ENCODE measurements at places on chromosomes 5 and 9.

DNA sequence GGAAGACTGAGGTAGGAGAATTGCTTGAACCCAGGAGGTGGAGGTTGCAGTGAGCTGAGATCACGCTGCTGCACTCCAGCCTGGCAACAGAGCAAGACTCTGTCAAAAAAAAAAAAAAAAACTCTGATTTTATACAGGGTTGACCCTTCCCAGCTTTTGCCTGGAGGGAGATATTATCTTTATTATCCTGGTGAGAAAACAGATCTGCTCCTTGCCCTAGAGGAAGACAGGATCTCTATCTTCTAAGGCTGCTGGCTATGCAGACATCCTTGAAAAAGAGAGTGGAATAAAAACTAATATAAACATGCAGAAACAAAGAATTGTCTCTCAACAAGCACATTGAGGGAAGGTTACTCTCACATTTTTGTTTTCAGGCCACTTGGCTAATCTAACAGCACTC lies 1503.4 kb upstream of the WWC1 start:
- DNase-seq = no peak

- DNase-seq = no peak
Measured at GRCh38 chr9:86166546-86166945, 67.2 kb upstream of the GOLM1 start.

GRCh38 chr9:130291474-130291873 lies 25.9 kb downstream of the HMCN2 start:
- DNase-seq = no peak

DNA sequence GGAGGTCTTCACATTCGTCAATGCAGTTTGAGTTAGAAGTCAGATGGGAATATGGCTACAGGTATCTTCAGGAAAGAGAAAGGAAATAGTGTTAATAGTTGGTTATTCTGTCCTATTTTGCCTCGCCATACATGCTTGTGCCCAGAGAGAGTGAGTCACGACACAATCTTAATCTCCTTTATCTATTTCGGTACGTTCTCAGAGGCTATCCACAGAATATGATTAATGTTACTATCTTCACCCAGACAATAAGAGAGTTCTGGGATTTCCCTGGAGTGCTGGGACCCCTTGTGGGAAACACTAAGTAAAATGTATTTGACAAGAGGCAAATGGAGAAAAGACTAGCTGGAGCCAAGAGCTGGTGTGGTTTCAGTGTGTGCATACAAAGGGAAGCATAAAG lies 25.5 kb downstream of the MINAR2 start:
- DNase-seq = no peak

All from stimulated activated CD8-positive, alpha-beta memory T cell treated with anti-CD3 and anti-CD28 coated beads, Interleukin-4, amount 100 ng/mL, for 4 hours (primary cell).